Skin of body (tissue), 3 donors: ENCODE measurements at places on chromosomes 2 and 18.

DNA sequence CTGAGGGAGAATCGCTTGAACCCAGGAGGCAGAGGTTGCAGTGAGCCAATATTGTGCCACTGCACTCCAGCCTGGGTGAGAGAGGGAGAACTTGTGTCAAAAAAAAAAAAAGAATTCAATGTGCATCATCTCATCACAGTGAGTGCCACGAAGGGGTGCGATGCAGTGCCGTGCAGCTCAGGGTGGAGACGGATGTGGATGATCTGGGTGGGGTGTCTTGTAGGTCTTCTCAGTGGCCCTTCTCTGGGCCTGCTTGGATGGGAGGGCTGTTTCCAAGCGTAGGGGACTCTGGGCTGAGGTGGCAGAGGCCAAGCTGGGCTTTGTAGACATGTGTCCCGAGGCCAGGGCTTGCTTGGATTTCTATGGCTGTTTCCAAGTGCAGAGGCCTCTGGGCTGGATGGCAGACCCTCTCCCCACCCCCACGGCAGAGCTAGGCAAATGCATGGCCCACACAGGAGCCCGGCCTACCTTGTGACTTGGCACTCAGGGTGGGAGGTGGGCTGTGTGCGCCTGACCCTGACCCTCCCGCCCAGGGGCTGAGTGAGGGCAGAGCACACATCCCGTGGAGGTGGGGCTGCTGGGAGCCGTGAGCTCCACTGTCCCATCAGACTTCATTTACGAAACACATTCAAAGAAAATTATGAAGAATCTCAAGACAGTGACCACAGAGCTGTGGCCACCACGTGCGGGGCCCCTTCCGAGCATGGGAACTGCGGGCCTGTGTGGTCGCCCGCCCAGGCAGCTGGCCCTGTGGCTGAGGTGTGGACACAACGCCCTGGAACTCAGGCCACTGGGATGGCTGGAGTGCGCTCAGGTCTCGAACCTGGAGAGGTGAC is 76.4 kb downstream of the ASB1 start:
- DNase-seq = no peak

DNA sequence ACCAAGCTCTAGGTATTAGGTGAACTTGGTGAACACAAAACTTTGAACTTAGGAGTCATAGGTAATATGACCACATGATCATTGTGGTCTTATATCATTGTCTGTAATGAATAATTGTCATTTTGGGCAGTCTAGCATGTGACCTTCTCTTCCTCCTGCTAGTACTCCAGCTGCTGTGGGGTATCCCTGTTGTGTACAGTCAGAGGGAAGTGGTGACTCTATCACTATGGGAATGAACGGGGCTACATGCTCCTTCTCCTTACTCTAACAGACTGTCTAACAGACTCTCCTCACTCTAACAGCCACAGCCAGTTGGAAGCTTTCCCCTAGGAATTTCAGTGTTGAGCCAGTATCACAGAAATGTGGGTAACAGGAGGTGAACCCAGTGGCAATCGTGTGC is 68.2 kb upstream of the NEDD4L start:
- DNase-seq = no peak

DNA sequence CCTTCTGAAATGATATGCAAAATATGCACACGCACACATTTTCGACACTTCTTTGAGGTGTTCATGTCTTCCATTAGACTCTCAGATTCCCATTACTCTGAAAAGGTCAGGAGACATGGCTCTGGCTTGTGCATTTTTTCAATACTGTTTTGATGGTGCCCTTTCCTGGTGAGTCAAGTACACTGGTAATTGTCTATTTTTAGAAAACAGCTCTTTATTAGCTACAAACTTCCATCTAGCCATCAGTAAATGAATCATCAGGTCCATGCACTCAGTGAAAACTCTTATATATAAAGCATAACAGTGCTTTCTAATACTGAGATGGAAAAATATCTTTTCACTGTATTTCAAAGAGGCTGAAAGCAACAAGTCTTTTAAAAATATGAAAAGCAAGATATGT is 194.9 kb downstream of the GALNT1 start:
- no peak for DNase-seq

- no peak for DNase-seq
Measured at GRCh38 chr2:120559401-120559800, 176.3 kb upstream of the GLI2 start.

- no peak for DNase-seq
Measured at GRCh38 chr18:22813648-22814328, 119.3 kb upstream of the RBBP8 start.

DNA sequence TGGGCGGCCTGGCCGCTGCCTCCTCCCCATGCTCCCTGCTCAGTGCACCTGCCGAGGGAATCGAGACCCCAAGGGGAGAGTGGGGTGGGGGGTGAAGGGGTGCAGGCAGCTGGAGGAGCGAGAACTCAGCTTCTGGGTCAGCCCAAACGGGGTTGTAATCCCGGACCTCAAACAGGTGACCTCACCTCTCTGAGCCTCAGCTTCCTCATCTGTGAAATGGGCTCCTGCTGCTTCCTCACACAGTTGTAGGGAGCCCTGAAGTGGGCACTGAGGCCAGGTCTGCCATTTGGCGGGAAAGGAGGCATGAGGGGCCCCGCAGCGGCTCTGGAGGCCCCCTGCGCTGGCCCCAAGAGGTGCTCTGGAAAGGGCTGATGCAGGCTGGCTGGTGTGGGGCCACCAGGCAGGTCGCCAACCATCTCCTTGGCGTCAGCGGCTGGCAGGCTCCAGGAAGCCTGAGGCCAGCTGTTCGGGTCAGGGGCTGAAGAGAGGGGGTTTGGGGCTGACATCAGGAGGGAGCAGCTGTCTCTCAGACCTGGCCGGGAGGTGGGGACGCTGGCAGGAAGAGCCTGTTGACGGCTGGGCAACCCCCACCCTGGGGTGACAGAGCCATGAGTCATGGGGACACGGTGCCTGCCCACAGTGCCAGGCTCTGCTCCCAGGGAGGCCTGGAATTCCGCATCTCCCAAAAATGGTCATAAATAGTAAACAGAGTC is 4.9 kb downstream of the KLHL30 start:
- no peak for DNase-seq

- DNase-seq = no peak
Measured at GRCh38 chr18:46253498-46253897, 149.3 kb downstream of the HAUS1 start.
